Activated naive CD8-positive, alpha-beta T cell treated with anti-CD3 and anti-CD28 coated beads for 36 hours (primary cell): ENCODE measurements at places on chromosomes 11 and 22. TPM values are rescaled to one million over a fixed set of nuclear protein-coding genes. Genes with fewer than 3 reads are reported as not detected.

- no peaks in the 10 kb centered on the region for H3K36me3 ChIP-seq
- DNase-seq = no peak
- H3K4me3 ChIP-seq = no peak overlapping the region
- H3K27me3 ChIP-seq = no peaks in the 10 kb centered on the region
- no peaks in the 10 kb centered on the region for H3K4me1 ChIP-seq
These were observed 375.6 kb upstream of the CCDC90B start for GRCh38 chr11:83661491-83662350.

DNA sequence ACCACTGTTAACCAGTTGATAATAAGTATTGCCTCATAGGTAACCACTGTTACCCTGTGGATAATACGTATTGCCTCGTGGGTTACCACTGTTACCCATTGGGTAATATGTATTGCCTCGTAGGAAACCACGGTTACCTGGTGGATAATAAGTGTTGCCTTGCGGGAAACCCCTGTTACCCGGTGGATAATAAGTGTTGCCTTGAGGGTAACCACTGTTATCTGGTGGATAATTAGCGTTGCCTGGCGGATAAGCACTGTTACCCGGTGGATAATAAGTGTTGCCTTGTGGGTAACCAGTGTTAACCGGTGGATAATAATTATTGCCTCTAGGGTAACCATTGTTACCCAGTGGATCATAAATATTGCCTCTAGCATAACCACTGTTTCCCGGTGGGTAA lies 27.3 kb upstream of the NXPE4 start:
- DNase-seq = no peak
- H3K36me3 ChIP-seq = no peaks in the 10 kb centered on the region
- no peaks in the 10 kb centered on the region for H3K4me1 ChIP-seq

Gene CD82
- total RNA-seq = 339 TPM

Gene DGKZ
- total RNA-seq = 100.0 TPM

- no peak overlapping the region for H3K4me3 ChIP-seq
- no peaks in the 10 kb centered on the region for H3K27me3 ChIP-seq
- peaks cover 49% of the 10 kb centered on the region for H3K4me1 ChIP-seq
- H3K27ac ChIP-seq = peak overlapping the region; percentile 74
These were observed 50.2 kb downstream of the PITPNB start for GRCh38 chr22:27868732-27869282.

DNA sequence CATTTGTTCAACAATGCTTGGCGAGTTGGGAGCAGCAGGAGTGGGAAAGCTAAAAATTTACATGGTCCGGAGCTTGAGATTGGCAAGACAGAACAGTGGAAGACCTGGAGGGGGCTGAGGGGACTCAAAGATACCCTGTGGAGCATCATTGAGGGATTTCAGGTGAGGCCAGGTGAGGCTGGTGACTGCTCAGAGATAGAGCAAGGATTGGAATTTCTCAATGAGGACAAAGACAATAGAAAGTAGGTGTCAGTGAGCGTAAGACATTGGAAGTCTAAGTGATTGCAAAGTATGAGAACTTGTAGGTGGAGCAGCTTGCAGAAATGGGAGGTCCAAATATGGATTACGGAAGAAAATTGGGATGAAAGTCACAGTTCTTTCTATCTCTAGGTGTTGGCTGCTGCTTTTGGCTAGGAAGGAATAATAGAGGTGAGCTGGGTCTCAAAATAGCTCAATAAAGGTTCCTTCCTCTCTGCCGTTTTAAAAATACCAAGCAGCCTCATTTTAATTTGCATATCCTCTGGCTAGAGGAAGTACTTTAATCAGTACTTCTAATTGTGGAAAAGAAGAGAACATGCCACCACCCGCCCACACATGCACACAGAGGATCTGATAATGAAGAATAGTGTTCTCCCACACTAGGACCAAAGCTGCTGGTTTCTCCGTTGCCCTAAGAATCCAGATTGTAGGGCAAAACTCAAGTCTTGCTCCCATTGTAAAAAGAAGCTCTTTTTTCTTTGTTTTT lies 41.8 kb upstream of the SORL1-AS1 start:
- peak overlapping the region; percentile 66 for H3K4me3 ChIP-seq
- peaks cover 57% of the 10 kb centered on the region for H3K4me1 ChIP-seq

GRCh38 chr11:1224111-1224490 lies 1.2 kb downstream of the MUC5B start:
- H3K36me3 ChIP-seq = no peaks in the 10 kb centered on the region
- H3K4me1 ChIP-seq = no peaks in the 10 kb centered on the region
- no peak for DNase-seq
- H3K27ac ChIP-seq = no peak overlapping the region
